ENCODE measurements at places on chromosomes 1 and 21.

GRCh38 chr21:42925114-42925926 is at the start of gene ERVH48-1:
Gene ERVH48-1, minus strand, starts transcription at chr21:42925630. Its CDS starts 6,624 bp downstream, at chr21:42919006.
- no peak for DNase-seq

GRCh38 chr1:232109391-232109790 is 482.8 kb downstream of the DISC1 start:
- no peak for DNase-seq

GRCh38 chr1:236888903-236889302 is 93.8 kb downstream of the MTR start:
- no peak for DNase-seq

DNA sequence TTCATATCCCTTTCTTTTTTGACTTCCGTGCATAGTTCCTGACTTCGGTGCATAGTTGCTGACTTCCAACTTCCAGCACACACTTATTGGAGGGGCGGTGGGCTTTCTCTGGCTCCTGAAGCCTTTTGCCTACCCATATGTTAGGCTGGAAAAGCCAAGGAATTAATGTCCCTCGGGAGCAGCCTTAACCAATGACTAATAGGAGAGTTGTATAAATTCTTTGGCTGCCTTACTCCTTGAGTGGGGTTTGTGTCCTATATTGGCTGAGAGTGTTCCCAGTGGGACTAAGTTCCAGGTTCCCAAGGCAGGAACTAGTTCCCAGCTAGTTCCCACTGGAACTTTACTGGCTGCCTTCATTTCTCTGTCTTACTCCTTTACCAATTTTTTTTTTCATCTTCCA is 105.7 kb downstream of the ZNF326 start:
- DNase-seq = no peak

Measured in anterior cingulate cortex (tissue), 58 donors.